ENCODE measurements at places on chromosomes 5 and 9.

DNA sequence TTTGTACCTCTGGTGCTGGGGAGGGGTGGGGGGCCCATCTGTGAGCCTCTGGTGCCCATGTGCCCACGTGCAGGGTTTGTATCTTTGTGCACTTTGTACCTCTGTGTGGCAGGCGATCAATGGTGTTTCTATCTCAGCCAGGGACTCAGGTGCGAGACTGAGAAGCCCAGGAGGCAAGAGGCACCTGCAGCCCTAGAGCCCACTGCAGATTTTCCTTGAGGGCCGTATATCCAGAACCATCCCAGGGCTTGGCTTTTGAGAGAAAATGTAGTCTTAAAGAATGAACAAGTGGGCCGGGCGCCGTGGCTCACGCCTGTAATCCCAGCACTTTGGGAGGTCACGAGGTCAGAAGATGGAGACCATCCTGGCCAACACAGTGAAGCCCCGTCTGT is 52.2 kb upstream of the KCNMB1 start:
- no peak for DNase-seq

GRCh38 chr9:9033022-9033421 is 1233.4 kb upstream of the DMAC1 start:
- DNase-seq, result no peak

DNA sequence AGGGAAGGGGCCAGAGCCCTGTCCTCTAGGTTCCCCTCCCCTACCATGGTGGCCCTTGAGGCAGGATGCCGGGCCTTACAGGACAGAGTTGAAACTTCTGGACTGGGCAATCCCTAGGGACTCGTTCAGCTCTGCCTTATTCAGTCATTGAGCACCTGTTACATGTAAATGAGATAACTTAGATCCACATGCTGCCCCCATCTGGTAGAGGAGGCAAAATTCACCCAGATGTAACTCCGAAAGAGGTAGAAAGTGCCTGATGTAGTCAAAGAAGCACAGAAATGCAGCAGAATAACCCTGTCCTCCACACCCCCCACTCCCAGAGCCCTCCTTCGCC is 1.5 kb downstream of the GGTA1 start:
- DNase-seq, result no peak

DNA sequence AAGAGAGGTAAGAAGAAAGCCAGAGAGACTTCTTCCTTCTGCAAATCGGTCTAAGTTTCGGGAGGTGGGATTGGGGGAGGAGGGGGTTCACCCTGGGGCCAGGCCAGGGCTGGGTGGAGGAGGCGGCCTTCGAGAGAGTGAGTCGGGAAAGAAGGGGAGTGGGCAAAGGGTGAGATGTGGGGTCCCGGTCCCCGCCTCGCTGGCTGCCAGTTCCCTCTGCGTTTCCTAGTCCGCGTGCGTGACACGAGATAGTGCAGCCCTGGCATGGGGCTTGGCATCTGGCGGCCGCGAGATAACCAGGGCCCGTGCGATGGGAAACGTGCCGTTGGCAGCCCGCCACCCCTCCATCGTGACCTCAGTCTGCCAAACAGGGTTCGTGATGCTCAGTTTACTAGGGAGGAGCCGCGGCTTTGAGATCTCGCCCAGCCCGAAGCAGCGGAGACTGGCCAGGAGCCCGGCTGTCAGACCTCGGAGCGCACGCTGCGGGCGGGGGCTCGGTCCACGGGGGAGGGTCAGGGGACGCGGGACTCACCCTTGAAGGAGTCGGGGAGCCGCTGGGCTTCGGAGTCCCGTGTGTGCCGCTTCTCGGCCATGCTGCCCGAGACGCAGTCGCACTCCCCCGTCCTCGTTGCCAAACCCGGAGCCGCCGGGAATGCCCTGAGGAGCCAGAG is at the start of gene STOM:
Gene STOM, minus strand, starts transcription at position 656 of the 671 bp plus-strand sequence. Its CDS starts 63 bp downstream, at position 593.
- peak; percentile 49 for DNase-seq

DNA sequence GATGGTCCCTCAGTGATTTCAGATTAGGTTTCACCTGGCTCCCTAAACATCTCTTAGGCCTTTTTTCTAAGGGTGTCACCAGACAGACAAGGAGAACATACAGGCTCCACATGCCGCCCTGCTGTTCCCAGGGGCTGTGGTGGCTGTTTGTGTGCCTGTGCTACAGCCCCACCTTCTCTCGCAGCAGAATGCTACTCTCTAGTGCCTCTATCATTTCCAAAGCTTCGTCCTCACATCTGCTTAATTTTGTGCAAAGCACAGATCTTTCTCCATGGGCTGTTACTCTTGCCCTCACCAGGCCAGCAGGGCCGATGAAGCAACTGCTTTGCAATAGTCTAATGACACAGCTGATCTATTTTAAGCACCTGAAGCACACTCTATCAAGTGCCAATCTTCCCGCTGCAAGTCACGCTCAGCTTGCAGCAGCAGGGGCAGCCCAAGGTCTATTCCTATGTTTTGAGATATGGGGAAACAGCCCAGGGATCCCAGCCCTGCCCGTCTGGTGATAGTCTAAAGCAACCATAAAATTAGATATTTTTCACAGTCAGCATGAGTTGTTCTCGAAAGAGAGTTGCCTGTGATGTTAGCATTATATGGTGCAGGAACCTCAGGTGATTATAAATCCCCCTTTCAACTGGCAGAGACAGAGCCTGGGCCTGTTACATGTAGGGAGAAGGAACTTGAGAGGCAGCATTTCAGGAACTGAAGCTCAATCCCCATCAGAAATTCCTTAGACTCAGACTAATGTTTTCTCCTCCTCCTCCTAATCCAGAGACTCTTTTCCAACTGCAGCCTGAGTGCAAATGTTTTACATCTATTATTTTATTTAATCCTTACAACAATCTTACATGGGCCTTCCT is 12.7 kb downstream of the ABLIM3 start:
- DNase-seq, result no peak

- no peak for DNase-seq
Measured at GRCh38 chr9:84919440-84919839, 249.9 kb downstream of the NTRK2 start.

DNA sequence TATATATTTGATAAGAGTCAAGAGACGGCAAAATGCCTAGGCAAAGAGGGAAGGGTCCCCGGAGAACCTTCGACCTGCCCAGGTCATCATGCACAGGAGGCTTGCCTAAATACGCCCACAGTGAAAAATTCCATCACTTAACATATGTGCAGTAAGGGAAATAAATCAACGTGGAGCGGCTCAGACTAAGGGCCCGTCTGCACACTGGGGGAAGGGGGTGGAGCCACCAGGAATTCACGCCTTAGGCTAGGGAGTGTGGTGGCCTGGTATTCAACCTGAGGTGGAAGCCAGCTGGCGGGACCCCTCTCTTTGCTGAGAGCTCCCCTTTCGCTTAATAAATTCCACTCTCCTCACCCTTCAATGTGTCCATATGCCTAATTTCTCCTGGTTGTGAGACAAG is 8.3 kb downstream of the PTBP3 start:
- no peak for DNase-seq

- no peak for DNase-seq
Measured at GRCh38 chr9:126955811-126956210, 41.2 kb downstream of the RALGPS1 start.

DNA sequence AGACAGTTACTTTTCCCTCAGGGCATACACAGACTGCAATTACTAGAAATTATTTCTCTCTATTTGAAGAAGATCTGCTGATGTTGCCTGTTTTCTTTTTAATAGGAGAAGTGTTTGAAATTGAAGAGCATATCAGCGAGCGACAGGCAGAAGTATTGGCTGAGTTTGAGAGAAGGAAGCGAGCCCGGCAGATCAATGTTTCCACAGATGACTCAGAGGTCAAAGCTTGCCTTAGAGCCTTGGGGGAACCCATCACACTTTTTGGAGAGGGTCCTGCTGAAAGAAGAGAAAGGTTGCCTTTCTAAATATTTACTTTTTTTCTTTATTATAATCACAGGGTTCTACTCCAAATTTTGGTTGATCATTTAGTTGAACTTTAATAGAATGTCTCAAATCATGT is 3.4 kb downstream of the PRPF4 start:
- no peak for DNase-seq

- DNase-seq, result no peak
Measured at GRCh38 chr5:3508395-3508794, 87.2 kb upstream of the IRX1 start.

DNA sequence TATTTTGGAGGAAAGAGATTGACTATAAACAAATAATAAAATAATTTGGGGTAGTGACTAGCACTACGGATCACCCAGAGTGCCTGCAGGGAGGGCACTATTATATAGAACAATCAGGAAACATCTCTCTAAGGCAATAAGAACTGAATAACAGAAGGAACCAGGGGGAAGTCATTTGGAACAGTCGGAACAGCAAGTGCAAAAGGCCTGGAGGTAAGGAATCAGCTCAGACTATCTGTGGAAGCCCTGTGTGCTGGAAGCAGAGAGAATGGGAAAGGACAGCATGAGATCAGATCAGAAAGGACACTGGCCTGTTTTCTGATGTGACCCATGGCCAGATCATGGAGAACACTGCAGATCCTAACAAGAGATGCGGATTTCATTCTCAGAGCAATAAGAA is 357.6 kb downstream of the EFNA5 start:
- no peak for DNase-seq

DNA sequence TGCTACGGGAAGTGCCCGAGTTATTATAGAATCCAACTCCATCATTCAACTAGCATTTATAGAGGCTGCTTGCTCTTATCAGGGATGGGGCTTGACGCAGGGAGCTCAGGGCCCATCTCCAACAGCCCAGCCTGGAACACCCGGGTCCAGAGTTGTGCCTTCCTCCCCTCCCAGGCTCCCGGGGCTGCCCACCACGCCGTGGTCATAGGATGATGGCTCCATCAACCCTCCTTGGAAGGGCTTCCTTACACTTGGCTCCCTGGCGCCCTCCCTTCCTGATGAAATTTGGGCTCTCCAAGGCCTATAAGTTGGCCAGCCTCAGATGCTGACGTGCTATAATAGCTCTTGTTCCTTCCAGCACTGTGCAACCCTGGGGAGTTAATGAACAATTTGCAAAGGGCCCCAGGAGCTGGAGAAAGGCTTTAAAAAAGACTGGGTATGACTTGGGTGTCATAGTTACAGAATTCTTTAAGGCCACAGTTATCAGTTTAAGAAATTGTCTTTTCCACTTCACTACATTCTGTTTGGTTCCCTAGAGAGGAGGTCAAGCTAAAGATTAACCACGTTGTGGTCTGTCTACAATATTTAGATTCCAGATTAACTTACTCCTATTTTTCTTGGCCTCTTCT is 42.5 kb upstream of the GADD45G start:
- no peak for DNase-seq

GRCh38 chr5:28542987-28543386 is 1504.6 kb upstream of the CDH9 start:
- DNase-seq, result no peak

DNA sequence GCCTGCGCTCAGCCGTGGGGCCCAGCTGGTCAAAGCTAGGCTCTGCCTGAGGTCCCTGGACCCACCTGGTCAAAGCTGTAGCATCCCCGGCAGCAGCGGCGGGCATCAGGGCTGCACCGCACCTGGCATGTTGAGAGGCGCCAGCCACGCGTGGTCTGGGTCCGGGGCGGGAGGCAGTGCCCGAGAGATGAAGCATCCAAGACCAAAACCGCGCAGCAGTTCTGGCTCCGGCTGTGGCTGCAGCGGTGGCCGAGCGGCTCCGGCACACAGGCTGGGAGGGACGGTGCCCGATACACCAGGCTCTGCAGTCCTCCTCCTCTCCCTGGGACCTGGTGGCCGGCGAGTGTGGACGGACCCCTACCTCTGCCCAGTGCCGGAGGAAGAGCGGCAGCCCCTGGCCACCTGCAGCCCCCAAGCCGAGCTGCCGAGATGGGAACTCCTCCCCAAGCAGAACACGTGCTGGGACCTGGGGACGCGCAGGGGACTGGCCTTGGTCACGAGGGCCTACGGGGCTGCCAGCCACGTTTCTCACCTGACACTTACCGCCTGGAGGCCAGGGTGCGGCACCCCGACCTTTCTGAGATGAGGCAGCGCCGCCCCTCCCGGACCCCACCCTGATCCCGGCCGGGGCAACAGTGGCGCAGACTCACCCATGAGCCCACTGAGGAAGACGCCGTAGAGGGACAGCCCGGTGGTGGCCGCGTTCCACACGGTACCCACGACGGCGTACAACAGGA is 33.0 kb downstream of the SLC9A3 start:
- DNase-seq, result no peak

GRCh38 chr5:100965291-100965690 is 62.2 kb upstream of the ST8SIA4 start:
- DNase-seq, result no peak

- DNase-seq, result no peak
Measured at GRCh38 chr5:127649018-127649439, at the start of gene CTXN3. CTXN3 (plus strand) TSS chr5:127649082; CDS start chr5:127657522, 8,440 bp downstream.

GRCh38 chr9:27565696-27566095 is 7.6 kb downstream of the C9orf72 start:
- DNase-seq, result no peak

DNA sequence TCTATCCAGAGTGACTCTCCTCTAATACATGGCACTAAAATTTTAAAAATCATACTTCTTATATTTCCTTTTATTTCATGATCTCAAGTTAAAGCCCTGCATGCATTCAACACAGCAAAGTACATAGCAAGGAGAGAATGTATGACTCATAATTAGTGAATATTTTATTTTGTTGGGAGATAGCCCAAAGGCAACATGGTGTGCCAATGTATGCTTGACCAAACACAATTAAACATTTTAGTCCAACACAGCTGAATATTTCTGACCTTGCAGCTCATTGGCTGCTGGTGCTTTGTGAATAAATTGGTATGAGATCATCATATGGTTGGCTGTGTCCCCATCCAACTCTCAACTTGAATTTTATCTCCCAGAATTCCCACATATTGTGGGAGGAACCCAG is 103.5 kb downstream of the NPR3 start:
- no peak for DNase-seq

DNA sequence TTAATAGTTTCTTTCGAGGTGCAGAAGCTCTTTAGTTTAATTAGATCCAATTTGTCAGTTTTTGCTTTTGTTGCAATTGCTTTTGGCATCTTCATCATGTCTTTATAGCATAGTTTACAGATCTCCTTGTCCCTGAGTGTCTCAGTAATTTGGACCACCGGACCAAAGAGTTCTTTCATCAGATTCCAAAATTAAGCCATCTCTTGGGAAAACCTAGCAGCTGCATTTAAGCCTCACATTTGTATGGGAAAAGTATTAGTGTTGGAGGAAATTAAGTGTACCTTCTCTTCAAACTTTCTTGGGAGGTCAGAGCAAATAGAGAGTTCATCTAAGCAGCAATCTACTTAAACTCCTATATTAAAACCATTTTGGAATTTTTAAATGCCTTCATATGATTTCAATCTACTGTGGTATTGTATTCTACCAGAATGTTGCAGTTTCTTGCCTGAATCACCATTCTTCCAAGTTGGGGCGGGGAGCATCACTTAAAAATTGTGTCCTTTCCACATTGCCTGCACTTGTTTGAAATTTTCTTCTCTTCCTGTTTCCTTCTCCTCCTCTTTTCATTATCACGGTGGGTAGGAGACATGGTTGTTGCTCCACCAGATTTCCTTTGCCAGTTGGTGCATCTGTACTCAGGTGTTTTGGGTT is 97.3 kb upstream of the DAB2 start:
- DNase-seq, result no peak

DNA sequence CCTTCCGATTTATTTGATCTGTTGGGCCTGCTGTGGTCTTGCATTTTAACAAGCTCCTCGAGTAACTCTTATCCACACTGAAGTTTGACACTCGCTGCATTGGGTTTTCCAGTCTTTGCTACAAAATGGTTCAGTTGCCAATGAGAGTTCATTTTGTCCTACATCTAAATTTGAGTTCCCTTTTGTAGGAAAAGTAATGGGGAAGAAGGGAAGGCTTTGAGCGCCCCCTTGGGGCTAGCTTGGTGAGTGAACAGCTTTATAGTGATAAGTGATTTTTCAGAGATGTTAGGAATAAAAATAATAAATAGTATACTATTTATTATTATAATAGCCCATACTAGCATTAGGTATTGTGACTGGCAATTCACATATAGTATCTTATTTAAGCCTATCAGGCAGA is 89.9 kb upstream of the GNAQ start:
- peak; percentile 56 for DNase-seq

All from activated T-cell treated with anti-CD3 and anti-CD28 coated beads for 1 hour (primary cell).